ENCODE measurements at places on chromosomes 2 and 18.

DNA sequence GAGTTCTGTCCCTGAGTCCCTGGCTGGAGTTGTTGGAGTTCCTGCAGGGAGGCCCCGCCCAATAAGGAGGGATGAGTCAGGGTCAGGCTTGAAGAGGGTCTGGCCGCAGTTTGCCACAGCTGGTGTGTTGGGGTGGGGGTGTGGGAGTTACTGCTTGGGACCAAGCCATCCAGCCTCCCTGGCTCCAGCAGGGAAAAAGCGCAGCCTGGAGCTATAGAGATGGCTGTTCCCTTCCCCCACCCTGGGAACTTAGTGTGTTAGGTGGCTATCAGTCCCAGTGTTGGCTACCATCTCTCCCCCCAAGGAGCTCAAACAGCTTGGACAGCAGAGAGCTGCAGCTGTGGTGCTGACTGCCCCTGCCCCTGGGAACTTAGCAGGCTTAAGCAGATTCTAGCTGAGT is 13.2 kb upstream of the TANK start:
- no peak for DNase-seq

GRCh38 chr2:96264656-96265348 is 995 bp downstream of the TMEM127 start:
- peak; percentile 43 for DNase-seq

- DNase-seq, result no peak
Observed at GRCh38 chr2:239188536-239188935, 212.3 kb downstream of the HDAC4 start.

GRCh38 chr2:50820176-50820575 is 211.8 kb downstream of the NRXN1 start:
- no peak for DNase-seq

DNA sequence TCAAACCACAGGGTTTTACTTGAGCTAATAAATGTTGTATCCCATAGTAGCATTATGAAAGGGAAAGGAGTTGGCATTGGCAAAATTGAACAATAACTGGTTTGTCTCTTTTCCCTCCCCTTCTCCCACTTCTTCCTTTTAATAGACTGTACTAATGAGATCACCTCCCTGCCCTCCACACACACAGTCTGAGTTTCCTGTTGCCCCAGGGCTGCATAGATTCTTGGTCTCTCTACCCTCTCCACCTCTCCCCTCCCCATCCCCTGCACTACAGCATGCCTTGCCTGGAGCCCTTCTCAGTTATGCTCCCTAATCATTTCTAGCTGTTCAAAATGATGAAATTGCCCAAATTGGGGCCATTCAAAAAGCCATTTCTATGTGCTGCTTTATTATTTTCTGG is 37.2 kb upstream of the NEMP2 start:
- DNase-seq, result no peak

DNA sequence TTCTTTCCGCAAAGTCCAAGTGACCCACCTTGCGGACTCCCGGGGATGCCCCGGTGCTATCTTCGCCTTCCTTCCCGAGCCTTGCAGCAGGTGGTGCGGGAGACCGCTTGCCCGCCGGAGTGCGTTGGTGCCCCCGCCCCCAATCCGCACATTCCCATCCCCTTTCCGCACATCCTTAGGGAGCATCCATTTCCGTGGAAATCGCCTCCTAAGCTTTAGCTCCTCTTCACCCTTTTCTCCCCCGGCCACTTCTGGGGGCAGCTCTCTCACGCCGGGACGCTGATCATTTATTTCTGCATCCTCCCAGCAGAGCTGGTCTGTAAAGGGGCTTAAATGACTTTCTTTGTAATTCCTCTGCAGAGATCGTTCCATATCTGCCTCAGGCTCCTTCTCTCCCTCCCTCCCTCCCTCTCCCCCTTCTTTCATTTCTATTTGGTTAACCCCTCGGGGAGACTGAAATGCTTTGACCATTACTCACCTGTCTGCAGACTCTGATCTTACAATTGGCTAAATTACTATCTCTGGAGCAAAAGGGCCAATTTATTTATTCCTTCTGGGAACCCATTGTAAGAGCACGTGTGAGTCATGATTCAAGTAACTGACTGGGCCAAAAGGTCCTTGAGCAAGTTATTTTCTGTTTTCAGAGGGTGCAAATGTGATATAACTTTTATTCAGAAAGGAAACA is 1.3 kb upstream of the LYPD1 start:
- peak; percentile 41 for DNase-seq

DNA sequence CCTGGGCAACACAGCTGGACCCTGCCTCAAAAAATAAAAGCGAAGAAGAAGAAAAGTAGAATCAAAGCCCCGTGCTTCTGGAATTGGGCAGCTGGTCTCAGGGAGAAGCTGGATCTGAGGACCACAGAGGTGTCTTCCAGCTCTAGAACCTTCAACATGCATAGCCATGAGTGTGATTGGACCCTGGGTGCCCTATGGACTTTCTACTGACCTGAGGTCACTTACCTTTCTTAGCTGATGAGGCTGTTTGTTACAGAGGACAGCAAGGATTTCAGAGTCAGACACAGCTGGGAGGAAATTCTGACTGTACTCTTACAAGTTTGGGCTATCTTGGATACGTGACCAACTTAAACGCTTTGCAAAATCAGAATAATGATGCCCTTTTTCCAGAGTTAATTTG is 82.4 kb upstream of the GATA6 start:
- no peak for DNase-seq

DNA sequence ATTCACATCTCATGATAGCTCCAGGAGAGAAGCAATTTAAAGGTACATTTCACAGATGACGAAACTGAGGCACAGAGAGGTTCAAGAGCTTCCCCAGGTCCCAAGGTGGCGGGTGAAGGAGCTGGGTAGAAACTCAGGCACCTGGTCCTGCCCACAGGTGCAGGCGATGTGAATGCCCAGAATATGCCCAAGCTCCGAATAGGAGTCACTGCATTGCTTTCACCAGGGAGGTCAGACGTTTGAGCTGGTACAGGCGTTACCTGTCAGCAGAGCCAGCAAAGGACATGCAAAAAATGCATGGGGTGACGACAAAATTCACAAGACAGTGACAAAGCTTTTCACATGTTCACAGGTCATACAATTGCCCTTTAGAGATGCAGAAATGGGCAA is 247.9 kb downstream of the HDAC4 start:
- DNase-seq, result no peak

DNA sequence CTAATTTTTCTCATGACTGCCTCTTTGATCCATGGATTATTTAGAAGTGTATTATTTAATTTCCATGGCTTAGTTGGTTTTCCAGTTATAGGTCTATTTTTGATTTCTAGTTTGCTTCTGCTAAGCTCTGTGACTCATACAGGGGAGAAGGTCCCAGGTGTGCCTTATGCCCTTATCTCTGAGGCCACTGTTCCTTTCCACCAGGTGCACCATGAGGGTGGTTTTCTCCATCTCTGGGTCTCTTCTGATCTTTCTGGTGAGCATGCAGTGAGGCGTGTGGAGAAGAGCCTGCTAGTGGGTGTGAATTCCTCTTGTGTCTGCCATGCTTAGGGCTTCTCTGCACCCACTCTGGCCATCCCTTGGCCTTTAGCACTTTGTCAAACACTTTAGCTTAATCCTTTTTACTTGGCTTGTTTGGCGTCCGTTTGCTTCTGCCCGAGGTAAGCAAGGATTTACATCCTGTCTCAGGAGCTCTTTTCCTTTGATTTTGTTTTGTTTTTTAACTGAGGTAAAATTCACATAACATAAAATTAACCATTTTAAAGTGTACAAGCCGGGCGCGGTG is 129.8 kb upstream of the ARL4C start:
- DNase-seq, result no peak

GRCh38 chr2:152432206-152432653 is 97.3 kb downstream of the FMNL2 start:
- DNase-seq, result peak; percentile 75

GRCh38 chr2:100939445-100939844 is 62.6 kb upstream of the RPL31 start:
- no peak for DNase-seq

DNA sequence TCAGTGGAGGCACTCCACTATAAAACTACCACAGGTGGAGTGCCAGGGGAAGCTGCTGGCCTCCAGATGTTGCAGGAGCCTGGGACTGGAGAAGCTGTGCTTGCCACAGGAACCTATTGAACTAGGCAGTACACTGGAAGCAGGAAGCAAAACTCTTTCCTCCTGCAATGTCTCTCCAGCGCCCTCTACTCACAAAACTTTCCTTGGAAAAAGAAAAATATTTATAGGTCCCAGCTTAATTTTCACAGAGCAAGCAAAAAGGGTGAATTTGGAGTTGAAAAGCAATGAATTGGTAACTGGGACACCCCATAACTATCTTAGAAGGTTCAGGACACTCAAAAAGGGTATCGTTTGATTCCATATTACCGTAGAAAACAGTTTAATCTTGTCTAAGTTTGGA is 33.2 kb upstream of the REEP1 start:
- no peak for DNase-seq

DNA sequence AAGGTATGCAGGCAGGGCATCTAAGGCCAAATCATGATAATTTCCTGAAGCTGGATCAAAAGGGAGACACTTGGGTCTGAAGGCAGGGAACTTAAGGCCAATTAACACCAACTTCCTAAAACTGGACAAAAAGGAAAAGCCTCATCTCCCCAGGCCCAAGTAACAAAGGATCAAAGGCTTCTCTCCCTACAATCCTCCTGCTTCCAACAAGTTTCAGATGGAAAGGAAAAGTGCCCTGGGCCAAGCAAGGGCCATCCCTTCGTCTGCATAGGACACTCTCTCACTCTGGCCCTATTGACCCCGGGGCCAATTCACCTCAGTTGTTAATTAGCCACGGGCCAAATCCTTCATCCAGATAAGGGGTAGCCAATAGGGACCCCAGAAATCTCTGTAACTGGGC is 1335.8 kb upstream of the CDH2 start:
- DNase-seq, result no peak

- DNase-seq, result no peak
Observed at GRCh38 chr2:111919365-111919764, 21.0 kb downstream of the MERTK start.

DNA sequence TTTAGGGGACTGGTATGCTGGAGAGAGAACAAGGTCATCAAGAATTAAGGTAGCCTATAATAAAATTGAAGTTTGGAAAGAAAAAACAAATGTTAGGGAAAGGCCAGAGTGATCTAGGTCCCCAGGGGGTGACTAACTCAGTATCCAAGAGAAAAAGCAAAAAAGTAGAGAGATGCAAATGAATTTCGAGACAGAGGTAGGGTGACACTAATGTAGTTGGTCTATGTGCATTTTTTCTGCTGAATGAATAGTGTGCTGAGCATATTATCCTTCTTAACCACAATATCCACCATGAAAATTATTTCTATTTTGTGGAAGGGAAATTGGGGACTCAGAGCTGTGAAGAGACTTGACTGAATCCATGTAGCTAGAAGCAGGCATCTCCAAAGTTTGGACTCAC is 9.8 kb downstream of the IL36A start:
- no peak for DNase-seq

GRCh38 chr2:23513872-23514793 is 129.2 kb downstream of the KLHL29 start:
- peak; percentile 73 for DNase-seq

- no peak for DNase-seq
Observed at GRCh38 chr2:98473995-98474780, 29.5 kb downstream of the INPP4A start.

- no peak for DNase-seq
Observed at GRCh38 chr2:230661072-230661957, 51.3 kb upstream of the CAB39 start.

DNA sequence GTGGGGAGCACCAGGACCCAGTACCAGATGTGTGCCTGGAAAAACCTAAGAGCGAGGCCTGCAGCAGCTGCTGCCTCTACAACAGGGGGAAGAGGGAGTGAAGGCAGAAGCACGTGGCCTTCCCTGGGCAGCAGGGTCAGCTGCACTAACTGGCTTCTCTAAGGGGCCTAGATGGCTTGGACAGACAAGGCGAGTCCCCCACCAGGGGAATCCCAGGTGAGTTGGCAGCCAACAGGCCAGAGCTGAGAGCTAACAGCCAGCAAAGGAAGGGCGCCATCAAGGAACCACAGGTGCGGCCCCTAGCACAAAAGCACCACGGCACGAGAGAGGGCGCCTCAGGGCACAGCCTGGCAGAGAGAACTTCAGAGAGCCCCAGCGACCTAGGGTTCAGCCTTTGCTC is 19.8 kb upstream of the MAL start:
- DNase-seq, result no peak

DNA sequence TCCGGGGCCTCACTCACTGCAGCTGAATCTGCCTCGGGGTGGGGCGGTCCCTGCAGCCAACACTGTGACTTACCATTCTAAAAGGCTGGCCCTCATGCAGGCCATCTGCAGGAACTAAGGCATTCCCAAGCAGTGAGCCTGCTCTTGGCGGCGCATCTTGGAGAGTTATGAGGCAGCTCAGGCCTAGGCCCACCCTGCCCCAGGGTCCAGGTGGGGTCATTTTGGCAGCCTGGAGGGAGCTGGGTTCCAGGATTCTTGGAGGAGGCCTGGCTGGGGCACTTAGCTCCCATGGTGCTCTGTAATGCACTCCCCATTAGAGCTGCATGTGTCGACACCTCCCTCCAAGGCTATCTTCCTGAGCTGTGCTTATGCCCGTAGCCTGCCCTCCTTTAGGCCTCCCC is 14.8 kb upstream of the BIN1 start:
- DNase-seq, result no peak

DNA sequence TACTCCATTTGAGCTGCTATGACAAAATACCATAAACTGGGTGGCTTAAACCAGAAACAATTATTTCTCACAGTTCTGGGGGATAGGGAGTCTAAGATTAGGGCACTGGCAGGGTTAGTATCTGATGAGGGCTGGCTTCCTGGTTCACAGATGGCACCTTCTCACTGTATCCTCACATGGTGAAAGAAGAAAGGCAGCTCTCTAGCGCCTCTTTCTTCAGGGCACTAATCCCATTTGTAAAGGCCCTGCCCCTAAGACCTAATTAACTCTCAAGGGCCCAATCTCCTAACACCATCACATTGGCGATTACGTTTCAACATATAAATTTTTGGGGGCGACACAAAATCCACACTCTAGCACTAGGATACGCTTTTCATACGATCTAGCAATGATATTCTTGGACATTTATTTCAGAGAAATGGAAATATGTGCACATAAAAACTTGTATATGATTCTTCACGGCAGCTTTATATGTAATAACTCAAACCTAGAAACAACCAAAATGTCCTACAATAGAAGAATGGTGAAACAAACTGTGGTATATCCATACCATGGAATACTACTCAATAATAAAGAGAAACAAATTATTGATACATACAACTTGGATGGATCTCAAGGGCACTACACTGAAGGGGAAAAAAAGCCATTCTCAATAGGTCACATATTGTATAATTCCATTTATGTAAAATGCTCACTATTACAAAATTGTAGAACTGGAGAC is 111.0 kb downstream of the BCL2L11 start:
- DNase-seq, result no peak

GRCh38 chr2:223510713-223511112 is 91.4 kb downstream of the SCG2 start:
- no peak for DNase-seq

DNA sequence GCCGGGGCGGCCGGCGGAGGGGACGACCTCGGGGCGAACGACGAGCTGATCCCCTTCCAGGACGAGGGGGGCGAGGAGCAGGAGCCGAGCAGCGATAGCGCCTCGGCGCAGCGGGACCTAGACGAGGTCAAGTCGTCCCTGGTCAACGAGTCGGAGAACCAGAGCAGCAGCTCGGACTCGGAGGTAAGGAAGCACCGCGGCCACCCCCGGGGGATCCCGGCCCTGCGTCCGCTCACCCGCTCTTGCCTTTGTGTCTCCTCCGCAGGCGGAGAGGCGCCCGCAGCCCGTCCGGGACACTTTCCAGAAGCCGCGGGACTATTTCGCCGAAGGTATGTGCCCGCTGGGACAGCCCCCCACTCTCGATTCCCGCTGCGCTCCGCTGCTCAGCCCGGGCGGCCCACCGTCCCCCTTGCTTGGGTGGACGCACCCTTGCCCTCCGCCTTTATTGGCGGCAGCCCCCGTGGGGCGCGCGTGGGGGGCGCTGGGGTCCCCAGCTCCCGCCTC is 611 bp downstream of the TCF7L1 start:
- peak; percentile 46 for DNase-seq
